NB4 (cell line): ENCODE measurements at places on chromosomes 5 and 9.

- DNase-seq = peak; percentile 60
Measured at GRCh38 chr5:126544087-126544740, 50.8 kb downstream of the ALDH7A1 start.

- no peak for DNase-seq
Measured at GRCh38 chr9:26539867-26540493, 352.6 kb downstream of the CAAP1 start.

DNA sequence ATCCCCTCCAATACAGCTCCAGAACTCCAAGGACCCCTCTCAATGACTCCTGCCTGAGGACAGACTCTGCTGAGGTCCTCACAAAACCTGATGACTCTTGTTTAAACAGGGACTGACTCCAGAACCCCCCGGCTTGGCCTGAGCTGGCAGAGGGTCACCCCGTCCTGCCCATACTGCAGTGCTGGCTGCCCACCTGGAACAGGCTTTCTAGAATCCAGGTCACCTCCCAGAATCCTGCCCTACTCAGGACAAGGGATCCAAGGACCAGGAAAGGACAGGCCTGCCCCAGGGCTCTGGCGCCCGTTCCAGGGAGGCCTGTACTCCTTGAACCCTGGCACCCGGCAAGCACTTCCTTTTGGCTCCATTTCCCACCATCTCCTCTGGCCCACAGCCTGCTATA, 22.2 kb downstream of the RALGDS start:
- no peak for DNase-seq

GRCh38 chr9:10678010-10678409, 65.2 kb upstream of the PTPRD start:
- DNase-seq = no peak

- DNase-seq = peak; percentile 81
Measured at GRCh38 chr9:129140397-129141065, 29.3 kb downstream of the PTPA start.

DNA sequence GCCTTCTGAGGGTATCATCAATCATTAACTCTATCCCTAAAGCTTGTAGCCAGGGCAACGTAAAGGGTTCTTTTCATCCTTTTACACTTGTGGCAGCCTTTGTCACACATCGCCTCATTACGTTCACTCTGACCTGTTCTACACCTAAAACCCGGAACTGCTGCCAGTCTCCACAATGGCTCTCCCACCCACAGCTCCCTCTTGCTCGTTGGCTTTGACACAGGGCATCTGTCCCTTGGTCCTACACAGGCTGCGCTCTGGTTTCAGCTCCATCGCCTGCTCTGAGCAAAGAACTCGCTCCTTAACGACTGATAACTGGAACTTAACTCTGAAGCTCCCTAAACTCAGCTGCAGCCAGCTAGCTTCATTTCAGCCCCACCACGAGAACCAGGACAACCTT, 112.8 kb upstream of the CTNND2 start:
- DNase-seq = no peak

- DNase-seq = no peak
Measured at GRCh38 chr5:90311401-90311800, 98.2 kb downstream of the CETN3 start.

- no peak for DNase-seq
Measured at GRCh38 chr5:4584982-4585381, 555.1 kb upstream of the ADAMTS16 start.

GRCh38 chr5:21087766-21088165, 1099.8 kb upstream of the CDH18 start:
- no peak for DNase-seq

DNA sequence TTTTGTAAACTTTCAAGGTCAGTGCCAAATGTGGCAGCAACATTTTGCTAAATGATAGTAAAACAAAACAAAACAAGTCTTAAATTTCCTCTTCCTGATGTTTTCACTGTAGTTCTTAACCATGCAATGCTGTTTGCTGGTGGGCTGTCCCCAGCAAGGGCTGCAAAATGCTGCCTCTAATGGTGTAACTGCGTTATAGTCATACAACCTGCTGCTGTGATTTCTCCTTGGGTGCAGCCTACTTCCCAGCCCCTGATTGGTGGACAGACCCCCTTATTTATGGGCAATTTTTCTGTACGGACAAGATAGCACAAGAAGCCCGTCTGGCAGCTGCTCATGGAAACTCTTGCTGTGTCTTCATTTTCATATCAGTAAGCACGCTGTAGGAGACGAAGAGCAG, 26.6 kb upstream of the PIP5K1B start:
- peak; percentile 2 for DNase-seq

- no peak for DNase-seq
Measured at GRCh38 chr9:83285445-83286225, 222.7 kb upstream of the RASEF start.

GRCh38 chr5:96942078-96942477, 6.2 kb downstream of the LNPEP start:
- DNase-seq = no peak

- DNase-seq = no peak
Measured at GRCh38 chr9:94514722-94515121, 40.2 kb upstream of the PCAT7 start.

DNA sequence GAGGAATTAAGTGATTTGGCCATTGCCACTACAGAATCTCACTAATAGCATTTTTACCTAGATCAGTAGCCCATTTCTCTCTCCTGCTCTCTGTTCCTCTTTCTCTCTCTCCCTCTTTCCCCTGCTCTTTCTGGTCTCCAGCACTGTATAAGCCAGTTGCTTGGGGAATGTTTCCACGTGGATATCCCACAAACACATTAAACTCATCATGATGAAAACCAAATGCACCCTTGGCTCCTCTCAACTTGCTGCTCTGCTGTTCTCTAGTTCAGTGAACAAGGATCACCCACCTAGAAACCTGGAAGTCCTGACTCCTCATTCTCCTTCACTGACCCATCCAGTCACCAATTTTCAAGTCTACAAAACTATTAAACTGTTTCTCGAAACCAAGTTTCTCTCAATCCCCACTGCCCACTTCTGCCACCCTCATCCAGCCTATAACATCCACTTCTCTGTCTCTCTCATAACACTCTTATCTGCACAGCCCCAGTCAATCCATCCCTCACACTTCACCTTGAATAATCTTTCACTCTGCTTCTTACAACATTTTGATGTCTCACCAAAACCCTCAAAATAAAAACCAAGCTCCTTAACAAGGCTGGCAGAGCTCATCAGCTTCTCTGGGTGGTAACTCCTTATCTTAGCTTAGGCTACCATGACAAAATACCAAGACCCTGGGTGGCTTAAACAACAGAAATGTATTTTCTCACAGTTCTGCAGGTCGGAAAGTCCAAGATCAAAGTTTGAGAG, 79.3 kb downstream of the ARL15 start:
- no peak for DNase-seq

DNA sequence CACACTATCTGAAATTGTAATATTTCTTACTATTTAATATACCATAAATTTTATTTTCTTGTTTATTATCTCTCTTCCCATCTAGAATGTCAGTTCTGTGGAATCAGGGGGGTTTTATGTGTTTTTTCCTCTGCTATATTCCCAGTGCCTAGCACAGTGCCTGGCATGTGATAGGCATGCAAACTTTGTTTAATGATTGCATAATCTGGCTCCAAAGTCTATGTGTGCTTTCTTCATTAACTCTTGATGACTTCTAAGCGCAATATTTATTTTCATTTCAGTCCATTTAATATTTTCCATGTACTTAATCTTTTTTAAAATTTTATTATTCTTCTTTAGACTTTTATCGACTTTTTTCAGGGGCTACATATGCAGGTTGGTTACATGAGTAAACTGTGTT, 60.4 kb upstream of the CDK5RAP2 start:
- DNase-seq = no peak

- DNase-seq = no peak
Measured at GRCh38 chr9:36499174-36499890, 73.4 kb upstream of the MELK start.

DNA sequence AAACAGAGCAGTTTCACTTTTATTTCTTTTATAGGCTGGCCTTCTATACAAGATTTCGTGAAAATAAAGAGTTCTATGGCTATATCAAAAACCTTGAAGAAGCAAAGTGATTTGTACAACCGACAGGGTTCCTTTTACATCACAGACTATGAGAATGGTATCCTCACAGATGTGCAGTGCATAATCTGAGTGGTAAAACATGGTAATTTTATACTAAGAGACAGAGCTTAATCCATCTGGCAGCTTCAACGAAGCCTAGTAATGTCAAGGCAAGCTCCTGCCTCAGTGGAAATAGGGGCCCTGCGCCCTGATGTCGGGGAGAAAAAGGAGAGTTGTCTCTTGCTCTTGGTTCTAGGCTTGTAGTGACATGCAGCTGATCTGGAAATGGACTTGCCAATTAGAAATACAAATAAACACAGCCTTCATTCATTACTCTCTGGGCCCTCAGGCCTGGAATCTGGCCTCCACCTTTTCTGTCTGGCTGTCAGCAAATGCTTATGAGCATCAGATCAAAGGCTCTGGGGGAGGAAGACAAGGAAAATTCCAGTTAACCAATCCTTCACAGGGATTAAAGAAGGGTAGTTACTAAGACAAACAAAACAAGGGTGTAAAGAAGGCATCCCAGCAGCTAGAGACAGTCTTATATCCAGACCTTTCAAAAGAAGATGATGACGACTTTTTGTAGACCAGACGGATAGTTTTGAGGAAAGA, 33.6 kb upstream of the TRIM32 start:
- no peak for DNase-seq
